ENCODE measurements at places on chromosomes 12 and 14.

- no peak for DNase-seq
These were observed 43.2 kb upstream of the PNMA1 start for GRCh38 chr14:73757381-73757780.

GRCh38 chr12:27931390-27931789 is 41.1 kb downstream of the PTHLH start:
- DNase-seq = no peak

DNA sequence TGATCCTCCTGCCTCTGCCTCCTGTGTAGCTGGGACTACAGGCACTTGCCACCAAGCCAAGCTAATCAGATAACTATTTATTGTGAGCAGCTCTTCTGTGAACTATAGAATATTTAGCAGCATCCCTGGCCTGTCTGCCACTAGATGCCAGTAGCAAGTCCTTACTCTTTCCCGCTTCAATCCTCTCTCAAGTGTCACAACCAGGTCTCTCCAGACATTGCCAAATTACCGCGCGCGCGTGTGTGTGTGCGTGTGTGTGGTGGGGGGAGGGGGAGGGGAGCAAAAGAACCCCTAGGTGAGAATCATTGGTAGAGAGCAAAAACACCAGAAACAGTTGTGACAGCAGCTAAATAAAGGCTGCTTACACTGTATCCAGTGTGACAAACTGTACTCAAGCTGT is 49.9 kb downstream of the PPP2R5E start:
- peak; percentile 49 for DNase-seq

DNA sequence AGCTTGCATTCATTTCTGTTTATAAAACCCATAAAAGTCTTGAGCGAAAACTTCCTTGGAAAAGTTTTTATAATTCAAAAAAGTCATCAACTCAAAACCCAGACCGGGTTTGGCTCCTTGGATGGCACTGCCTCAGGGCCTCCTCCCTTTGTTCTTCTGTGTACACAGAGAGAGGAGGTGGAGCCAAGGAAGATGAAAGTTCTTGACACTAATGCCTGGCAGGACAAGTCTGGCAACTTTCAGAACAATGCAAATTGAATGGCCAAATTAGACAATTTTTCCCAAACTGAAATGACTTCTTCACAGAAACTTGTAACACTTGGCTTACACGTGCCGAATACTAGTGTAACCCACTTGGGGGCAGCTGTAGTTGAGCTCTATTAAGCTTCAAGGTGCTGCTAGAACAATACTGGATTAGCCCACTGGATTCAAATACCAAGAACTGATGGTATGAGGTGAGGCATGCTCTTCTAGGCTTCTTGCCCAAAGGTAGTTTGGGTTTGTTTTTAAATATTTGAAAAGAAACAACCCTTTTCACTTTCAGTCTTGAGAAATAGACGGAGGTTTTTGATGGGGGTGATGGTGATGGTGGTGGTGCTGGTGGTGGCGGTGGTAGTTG is 86.6 kb upstream of the FRMD6 start:
- DNase-seq = no peak

DNA sequence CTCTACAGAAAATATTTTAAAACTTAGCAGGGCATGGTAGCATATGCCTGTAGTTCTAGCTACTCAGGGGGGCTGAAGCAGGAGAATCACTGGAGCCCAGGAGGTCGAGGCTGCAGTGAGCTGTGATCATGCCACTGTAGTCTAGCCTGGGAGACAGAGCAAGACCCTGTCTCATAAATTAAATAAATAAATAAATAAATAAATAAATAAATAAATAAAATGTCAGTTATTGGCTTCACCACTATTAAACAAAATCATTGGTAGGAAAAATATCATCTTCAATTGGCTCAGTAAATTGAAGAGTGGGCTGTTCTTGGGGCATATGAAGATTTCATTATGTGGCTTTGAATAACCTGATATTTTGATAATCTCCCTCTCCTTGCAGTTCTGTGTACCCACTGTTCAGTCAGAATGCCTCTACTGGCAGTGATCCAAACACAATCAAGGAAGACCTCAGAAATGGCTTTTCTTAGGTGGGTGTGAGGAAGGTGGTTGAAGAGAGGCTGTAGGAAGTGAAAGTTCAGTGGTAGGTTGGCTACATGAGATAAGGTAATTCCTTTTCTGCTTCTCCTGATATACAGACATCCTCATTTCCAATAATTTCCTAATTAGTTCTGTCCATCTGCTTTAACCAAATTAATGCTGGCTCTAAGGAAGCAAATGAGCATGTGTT is 175.8 kb downstream of the MSRB3 start:
- no peak for DNase-seq

DNA sequence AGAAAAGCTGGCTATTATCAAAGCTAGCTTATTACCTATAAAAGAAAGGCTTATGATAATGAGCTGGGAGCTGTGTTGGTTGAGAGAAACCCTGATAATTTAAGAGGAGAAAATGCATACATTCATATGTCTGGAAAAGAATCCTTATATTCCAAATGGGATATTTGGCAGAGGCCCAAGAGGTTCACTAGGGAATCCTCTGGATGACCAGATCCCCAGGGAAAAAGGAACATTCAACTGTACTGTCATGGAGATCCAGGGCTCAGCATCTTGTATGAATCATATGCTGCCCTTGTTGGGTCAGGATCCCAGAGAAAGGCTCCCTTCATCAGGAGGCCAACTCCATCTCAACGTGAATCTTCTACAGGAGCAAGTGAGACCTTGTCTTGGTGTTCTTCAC is 16.6 kb upstream of the FBXO34 start:
- no peak for DNase-seq

DNA sequence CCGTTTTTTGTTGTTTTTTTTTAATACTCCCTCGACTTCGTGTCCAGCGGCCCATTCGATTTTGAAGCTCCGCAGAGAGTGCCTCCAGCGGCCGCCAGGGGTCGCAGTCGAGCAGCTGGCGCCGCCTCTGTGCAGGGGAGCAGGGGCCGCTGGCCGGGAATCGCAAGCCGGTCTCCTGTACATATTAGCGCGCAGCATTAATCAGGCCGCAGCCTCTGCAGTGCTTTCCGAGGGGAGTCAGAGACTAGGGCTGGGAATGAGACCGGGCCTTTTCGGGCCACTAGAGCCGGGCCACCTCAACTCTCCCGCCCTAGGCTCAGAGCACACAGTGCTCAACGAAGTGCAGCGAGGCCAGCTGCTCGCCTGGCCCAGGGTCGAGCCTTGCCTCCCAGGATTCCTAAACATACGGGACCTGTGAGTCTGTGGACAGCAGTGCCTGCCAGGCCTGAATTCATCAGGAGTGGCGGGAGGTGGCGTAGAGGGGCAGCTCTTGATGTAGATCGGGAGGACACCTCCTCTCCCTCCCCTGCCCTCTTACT is 81.8 kb downstream of the EMP1 start:
- peak; percentile 89 for DNase-seq

- no peak for DNase-seq
These were observed 186.0 kb downstream of the SLC25A21 start for GRCh38 chr14:36986407-36986806.

DNA sequence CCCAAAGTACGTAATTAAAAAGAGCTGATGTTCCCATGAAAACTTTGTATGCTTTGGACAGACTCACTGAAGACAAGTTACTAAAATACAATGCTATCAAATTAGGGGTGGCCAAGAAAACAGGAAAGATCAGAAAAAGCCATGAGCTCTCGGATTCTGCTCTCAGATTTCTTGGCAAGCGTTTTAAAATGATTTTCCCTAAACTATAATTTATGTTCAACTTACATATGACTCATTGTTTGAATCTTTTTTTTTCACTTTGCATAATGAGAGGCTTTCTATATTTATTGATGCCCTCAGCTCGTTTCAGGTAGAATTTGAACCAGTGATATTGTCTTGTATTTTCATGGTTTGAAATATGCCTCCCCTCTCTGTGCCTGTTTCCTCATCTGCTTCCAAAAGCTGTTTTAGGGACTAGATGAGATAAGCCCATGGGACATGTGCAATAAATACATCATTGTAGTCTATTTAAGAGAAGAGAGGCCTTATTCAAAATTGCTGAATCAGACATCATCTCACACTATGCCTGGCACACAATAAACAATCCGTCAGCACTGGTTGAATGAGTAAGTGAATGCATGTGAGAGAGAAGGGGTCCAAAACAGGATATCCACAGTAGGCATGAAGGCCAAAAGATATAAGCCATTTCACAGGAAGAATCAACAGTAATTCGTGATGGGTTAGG is 4.7 kb upstream of the IPO8 start:
- no peak for DNase-seq

DNA sequence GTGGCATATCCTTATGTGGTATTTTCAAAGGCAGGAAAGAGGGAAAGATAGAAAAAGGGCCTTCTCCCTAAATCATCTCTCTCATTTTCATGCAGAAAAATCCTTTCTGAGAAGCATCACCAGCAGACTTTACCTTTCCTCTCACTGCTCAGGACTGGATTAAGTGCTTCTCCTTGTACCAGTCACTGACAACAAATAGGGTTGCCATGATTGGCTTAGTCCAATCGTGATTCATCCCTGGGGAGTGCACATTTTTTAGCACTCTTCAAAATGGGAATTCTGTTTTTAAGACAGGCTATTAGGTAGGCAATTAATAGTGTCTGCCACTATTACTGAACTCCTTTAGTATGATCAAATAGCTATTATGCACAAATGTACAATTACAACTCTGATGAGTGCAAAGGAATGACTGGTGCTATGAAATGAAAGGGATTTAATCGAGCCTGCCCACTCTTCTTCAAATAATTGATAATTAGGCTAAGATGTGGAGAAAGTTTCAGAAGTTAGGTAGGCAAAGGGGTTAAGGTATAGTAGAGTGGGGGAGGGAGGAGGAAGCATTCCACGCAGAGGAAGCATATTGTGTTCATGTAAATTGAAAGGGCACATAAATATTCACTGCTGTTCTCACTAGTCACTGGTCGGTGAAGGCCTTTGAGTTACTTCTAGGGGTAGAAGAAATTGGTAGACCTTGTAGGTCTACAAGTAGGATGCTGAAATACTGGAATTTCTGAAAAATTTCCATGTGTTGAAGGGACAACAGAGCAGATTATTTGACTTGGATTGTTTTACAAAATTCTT is 84.0 kb downstream of the MSRB3 start:
- DNase-seq = no peak

- DNase-seq = no peak
These were observed 596.9 kb downstream of the DIO2 start for GRCh38 chr14:79614448-79614847.

DNA sequence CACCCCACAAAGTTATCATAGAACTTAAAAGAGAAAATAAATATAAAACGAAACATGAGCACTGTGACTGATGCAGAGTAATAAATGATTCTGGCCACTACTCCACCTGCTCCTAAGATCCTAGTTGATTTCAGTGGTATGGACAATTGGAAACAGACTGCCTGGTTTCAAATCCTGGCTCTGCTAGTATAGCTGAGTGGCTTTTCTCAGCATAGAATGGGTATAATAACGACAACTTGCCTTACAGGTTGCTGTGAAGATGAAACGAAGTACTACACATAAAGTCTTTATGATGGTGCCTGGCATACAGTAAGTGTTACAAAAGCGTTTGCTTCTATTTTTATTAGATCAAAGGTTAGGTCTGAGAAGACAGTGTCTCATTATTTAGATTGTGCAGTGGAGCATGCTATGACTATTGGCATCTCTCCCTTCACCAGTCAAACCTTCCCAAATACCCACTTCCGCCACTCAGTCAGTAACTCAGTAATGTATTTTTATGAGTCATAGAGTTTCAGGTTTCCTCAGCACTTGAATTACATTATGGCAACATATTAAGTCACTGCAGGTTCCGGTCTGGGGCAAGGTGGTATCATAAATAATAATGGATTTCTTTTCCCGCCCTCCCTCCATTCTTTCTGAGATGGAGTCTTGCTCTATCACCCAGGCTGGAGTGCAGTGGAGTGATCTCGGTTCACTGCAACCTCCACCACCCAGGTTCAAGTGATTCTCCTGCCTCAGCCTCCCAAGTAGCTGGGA is 29.7 kb upstream of the NR2C1 start:
- DNase-seq = peak; percentile 49

- no peak for DNase-seq
These were observed 2.1 kb downstream of the MLH3 start for GRCh38 chr14:75049136-75049535.

GRCh38 chr14:100424504-100425428 is 101.6 kb downstream of the SLC25A47 start:
- no peak for DNase-seq

DNA sequence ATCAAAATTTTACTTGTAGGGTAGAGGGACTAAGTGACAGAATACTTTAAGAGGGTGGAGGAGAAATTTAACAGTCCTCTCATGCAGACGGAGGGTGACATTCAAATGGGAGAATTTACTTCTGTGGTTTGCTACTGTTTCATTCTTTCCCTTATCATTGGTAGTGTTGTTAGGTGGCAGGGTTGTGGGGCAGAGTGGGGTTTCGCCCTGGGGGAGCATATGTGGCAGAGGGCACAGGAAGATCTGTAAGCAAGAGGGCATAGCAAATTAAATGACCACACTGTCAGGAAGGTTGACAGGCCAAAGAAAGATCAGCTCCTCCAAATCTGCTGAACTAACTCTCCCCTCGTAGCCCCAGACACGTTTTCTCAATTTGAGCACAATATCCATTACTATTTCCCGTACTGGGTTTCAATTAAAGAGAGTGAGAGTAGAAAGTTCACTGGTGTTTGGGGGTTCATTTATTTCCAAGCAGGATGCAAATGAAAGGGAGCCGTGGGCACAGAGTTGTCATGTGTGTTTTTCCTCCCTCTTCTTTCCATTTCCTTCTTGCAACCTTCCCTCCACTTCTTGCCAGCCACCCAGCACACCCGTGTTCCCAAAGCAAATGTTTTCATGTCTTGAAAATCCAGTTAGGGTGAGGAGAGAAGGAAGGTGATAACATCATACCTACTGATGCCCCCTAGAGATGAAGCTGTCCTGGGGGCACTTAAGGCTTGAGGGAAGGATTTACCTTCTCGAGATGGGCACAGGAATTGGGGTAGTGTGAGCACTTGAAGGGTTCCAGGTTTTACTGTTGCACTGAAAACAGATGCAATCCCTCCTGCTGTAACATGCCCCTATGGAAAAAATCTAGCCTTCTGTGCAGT is 6.5 kb upstream of the TBX3 start:
- DNase-seq = no peak

DNA sequence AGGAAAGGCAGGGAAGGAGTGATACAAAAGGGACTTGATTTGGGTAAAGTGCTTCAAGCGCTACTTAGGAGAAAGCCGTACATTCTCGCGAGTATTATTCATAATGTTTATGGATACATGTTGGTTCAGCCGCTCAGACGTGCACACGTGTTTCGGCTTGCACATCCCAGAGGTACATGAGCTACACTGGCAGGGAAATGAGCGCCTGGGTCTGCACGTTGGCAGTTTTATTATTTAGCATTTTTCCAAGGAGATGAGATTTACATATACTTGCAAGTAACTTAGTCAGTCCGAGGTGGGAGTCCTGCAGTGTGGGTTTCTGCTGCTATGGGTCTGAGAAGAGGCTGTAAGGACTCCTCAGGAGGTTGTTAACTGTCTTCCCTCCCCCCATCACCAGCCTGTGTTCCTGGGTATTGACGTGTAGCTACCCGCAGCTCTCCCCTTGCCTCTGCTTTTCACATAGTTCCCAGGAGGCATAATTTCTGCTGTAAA is 1.5 kb downstream of the PRKCH start:
- no peak for DNase-seq

GRCh38 chr14:24308342-24309124 is 756 bp upstream of the CIDEB start:
- no peak for DNase-seq

- DNase-seq = no peak
These were observed 51.0 kb downstream of the WDHD1 start for GRCh38 chr14:54975856-54976255.

All from HEK293T (cell line).